ENCODE measurements at places on chromosomes 2 and 18.

DNA sequence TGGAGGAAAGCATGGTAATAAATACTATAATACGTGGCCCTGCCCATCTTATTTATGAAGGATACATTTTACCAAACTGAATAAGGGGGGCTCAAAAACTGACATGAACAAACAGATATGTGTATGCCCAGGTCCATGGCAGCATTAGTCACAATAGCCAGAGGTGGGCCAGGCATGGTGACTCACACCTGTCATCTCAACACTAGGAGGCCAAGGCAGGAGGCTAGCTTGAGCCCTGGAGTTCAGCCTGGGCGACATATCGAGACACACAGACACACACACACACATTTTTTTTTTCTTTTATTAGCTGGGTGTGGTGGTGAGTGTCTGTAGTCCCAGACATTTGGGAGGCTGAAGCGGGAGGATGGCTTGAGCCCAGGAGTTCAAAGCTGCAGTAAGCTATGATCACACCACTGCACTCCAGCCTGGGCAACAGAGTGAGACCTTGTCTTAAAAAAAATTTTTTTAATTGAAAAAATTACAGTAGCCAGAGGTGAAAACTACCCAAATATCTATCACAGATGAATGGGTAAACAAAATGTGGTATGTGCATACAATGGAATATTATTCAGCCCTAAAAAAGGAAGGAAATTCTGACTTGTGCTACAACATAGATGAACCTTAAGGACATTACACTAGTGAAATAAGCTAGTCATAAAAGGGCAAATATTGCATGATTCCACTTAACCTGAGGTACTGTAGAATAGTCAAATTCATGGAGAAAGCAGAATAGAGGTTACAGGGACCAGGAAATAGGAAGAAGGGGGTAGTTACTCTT lies 8.0 kb downstream of the ATP8B1 start:
- DNase-seq: no peak

- DNase-seq: no peak
Measured at GRCh38 chr2:112846031-112846430, 9.5 kb upstream of the IL1B start.

- DNase-seq: no peak
Measured at GRCh38 chr2:160389875-160390274, 103.7 kb downstream of the RBMS1 start.

DNA sequence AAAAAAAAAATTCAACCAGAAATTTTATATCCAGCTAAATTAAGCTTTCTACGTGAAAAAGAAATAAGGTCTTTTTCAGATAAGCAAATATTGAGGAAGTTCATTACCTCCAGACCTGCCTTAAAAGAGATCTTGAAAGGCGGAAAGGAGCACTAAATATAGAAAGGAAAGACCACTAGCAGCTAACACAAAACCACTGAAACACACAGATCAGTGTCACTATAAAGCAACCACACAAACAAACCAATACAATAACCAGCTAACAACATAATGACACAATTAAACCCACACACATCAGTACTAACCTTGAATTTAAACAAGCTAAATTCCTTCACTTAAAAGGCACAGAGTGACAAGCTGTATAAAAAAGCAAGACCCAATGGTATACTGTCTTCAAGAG lies 958.3 kb downstream of the TSN start:
- no peak for DNase-seq

GRCh38 chr2:238107525-238108422 lies 7.6 kb downstream of the ESPNL start:
- DNase-seq: no peak
